GM06990 (cell line): ENCODE measurements at places on chromosomes 6 and 20.

GRCh38 chr6:169131390-169131789 lies 122.3 kb downstream of the THBS2 start:
- no peak for DNase-seq

DNA sequence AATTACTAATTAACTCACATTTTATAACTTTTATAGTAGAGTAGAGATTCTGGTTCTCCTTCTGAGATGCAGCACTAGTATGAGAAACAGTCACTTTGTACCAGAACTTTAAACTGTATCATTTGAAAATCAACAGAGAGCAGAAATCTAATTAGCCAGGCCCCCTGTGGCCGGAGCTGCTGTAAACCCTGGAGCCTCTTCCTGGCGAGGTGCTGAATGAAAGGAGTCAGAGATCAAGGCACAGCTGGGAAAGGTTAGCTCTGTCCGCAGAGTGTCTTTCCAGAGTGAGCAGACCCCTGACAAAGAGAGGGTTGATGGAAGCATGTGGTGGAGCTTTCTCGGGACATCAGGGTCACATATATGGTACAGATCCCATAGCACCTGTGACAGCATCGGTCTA lies 703.8 kb downstream of the RFPL4B start:
- no peak for DNase-seq

DNA sequence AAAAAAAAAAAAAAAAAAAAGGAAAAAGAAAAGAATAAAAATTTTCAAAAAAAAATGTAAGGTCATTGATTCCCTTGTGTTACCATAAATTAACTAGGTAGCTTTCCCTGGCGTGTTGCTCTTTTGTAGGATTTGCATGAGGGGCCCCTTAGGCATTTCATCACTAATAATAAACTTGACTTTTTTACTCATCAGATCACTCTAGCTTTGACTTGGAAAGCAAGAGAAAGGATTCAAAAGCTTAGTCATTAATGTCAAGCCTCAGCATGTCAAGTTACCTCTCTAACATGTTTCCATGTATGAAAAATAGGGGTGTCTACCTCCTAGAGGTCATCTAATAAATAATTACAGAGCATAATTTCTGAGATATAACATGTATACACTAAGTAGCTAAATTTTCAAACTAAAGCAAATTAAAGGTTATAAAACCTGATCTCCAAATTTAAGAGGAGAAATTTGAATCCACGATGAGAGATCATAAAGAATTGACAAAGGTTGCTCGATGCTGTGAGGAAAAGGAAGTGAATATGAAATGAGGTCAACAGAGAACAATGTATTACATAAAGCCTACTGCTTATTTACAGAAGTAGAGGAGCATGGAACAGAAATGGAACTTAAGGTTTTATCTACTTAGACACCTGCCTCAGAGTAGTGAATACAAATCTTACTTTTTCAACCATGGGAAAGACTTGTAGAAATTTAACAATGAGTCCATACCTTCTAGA lies 86.8 kb downstream of the ARHGAP18 start:
- DNase-seq = peak; percentile 26

GRCh38 chr6:144534180-144534579 lies 249.0 kb downstream of the UTRN start:
- no peak for DNase-seq

GRCh38 chr6:111552958-111553357 lies 52.7 kb downstream of the TRAF3IP2 start:
- DNase-seq = no peak

- no peak for DNase-seq
Observed at GRCh38 chr20:62308102-62308822, 5.5 kb downstream of the ADRM1 start.

DNA sequence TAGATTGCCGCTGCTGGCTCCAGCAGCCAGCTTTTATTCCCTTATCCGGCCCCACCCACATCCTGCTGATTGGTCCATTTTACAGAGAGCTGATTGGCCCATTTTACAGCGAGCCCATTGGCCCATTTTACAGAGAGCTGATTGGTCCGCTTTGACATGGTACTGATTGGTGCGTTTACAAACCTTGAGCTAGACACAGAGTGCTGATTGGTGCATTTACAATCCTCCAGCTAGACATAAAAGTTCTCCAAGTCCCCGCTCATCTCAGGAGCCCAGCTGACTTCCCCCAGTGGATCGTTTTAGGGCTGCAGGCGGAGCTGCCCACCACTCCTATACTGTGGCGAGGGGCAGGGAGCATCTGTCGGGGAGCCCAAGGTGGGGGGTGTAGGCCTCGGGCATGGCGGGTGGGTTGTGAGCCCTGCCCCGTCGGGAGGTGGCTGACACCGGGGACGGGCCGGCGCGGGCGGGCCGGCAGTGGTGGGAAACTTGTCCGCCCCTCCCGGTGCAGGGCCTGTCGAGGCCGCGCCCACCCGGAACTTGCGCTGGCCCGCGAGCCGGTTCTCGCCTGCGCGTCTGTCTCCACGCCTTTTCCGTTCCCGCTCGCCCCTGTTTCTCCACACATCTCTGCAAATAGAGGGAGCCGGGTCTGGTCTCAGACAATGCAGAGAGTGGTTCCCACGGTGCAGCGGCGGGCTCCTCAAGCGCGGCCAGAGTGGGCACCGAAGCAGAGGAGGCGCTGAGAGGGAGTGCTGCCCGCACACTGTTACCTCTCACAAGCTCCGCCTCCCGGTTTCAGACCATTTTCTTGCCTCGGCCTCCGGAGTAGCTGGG lies 86.1 kb upstream of the STMND1 start:
- peak; percentile 14 for DNase-seq

- peak; percentile 82 for DNase-seq
Observed at GRCh38 chr20:50957798-50958614, at the start of gene DPM1. TSS of gene DPM1 (minus strand) at chr20:50958532. CDS start at chr20:50958523, 9 bp downstream.

- no peak for DNase-seq
Observed at GRCh38 chr6:168381726-168382458, 59.1 kb upstream of the SMOC2 start.

GRCh38 chr6:118530942-118531341 lies 17.2 kb upstream of the PLN start:
- DNase-seq = no peak

DNA sequence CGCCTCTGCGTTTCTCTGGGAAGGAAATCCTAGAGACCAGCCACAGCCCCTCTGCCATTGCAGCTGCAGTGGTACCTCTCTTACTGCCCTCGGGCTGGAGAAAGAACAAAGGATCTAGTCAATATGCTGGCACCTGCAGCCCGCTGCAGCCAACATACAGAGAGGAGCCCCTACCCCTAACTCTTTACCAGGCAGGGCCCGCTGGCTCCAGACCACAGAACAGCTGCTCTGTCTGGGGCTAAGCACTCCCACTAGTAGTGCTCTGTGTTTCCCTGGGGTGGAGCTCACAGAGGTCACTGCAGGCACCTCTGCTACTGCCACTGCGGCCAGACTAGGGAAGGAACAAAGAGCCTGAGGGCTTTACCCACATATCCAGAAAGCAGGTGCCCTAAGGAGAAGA lies 93.8 kb upstream of the IMPG1 start:
- no peak for DNase-seq

GRCh38 chr6:30947231-30947630 lies 6.5 kb downstream of the MUCL3 start:
- no peak for DNase-seq

DNA sequence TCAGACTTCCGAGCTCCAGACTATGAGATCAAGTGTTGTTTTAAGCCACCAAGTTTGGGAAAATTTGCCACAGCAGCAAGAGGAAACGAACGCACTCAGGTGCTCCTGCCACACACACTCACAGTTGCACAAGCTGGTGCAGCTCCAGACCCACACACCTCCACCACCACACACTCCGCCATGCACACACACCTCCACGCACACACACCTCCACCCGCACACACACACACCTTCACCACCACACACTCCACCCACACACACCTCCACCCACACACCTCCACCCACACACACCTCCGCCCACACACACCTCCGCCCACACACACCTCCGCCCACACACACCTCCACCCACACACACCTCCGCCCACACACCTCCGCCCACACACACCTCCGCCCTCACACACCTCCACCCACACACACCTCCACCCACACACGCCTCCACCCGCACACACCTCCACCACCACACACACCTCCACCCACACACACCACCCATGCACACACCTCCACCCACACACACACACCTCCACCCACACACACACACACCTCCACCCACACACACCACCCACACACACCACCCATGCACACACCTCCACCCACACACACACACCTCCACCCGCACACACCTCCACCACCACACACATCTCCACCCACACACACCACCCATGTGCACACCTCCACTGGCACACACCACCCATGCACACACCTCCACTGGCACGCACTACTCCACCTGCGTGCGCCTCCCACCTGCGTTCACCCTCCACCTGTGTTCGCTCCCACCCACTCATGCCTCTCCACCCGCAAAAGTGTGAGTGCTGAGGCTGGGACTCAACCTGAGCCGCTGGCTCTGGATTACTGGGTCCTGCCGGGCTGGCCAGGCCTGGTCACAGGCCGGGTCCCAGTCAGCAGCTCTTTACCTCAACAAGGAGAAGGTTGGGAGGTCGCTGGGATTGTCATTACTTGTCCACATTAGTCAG lies 175.6 kb downstream of the BMP7 start:
- DNase-seq = no peak

GRCh38 chr20:833121-833449 lies 430 bp upstream of the FAM110A start:
- no peak for DNase-seq
